NCI-H1417 treated with DMSO at 0.1 percent for 48 hours (cell line): ENCODE measurements at places on chromosomes 13 and 19.
A peak's percentile ranks its signal among the peaks of the same experiment; 100 is the strongest.

GRCh38 chr19:10430505-10431253 lies 10.3 kb downstream of the PDE4A start:
- DNase-seq: no peak

DNA sequence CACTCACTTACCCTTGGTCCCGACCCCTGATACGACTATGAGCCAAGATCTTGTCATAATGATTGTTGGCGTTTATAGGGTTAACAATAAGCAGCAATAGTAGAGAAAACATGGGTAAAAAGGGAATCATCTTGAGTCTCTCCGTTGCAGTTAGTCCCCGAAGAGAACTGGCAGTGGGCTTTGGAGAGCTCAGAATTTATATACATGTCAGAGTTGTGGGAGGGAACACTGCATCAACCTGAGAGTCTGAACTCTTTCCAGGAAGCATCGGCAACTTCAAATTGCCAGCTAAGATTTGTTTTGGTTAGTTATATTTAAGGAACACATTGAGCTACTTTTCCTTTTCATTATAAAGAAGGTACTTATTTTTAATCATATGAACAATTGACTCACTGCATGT lies at the start of gene POSTN:
Gene POSTN (minus strand): TSS at position 172 of the 400 bp plus-strand sequence. CDS start 42 bp downstream, at position 130.
- DNase-seq: no peak

- DNase-seq: no peak
These were observed 552 bp downstream of the KPNA3 start for GRCh38 chr13:49791711-49792549.

DNA sequence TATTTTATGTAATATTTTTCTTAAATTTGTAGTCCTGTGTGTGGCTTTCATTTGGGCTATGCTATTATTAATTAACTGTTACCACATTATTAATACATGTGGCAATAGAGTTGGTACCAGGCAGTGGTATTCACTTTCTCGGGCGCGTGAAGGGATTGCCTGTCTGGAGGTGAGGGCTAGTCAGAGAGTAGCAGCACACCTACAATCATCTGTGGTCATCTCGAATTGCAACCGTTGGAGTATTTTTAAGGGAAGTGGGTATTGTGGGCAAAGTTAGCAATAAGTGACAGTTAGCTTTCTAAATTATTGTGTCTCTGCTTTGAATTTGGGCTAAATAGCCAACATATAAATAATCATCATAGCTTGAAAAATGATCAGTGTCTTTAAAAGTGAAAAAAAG lies 20.0 kb upstream of the GPR18 start:
- DNase-seq: no peak

GRCh38 chr13:21402586-21403307 lies 56.4 kb downstream of the ZDHHC20 start:
- no peak for DNase-seq

- no peak for DNase-seq
These were observed 83.0 kb upstream of the TM9SF2 start for GRCh38 chr13:99418103-99418842.

- DNase-seq: peak; percentile 15
These were observed at the start of gene AP1M2 for GRCh38 chr19:10587022-10587838. Gene AP1M2 (minus strand): TSS chr19:10587312. CDS start chr19:10587231, 81 bp downstream.

GRCh38 chr13:112968910-112969691 lies at the start of gene MCF2L:
Gene MCF2L (plus strand): TSS chr13:112969214. CDS start chr13:112969380, 166 bp downstream.
- peak; percentile 36 for DNase-seq

GRCh38 chr13:44429311-44429710 lies 55.7 kb downstream of the SERP2 start:
- DNase-seq: no peak

- no peak for DNase-seq
These were observed 10.0 kb downstream of the DPF1 start for GRCh38 chr19:38213911-38214625.

- no peak for DNase-seq
These were observed 216.1 kb downstream of the SLITRK1 start for GRCh38 chr13:83666141-83666540.

- DNase-seq: no peak
These were observed at the start of gene ELF1 for GRCh38 chr13:41019011-41019487. Gene ELF1 (minus strand): TSS chr13:41019316. CDS start chr13:40982054, 37,262 bp downstream.

DNA sequence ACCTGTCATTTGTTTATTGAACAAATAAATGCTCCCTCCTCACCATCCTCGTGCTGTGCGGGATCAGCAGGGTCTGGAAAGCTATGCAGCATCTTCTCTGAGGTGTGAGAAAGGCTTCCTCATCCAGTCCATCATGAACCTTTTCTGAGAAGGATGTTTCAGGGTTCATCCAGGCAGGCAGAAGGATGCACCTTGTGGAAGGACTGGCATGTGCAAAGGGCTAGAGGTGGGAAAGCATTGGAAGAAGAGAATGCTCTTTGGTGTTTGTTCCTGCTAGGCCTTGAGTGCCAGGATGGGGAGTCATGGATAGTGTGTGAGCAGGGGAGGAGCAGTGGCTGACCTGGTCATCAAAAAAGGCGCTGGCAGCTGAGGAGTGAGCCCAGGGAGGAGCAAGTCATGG lies 6.6 kb downstream of the PALM start:
- DNase-seq: no peak

- no peak for DNase-seq
These were observed 5.2 kb downstream of the AKT2 start for GRCh38 chr19:40279761-40280607.

DNA sequence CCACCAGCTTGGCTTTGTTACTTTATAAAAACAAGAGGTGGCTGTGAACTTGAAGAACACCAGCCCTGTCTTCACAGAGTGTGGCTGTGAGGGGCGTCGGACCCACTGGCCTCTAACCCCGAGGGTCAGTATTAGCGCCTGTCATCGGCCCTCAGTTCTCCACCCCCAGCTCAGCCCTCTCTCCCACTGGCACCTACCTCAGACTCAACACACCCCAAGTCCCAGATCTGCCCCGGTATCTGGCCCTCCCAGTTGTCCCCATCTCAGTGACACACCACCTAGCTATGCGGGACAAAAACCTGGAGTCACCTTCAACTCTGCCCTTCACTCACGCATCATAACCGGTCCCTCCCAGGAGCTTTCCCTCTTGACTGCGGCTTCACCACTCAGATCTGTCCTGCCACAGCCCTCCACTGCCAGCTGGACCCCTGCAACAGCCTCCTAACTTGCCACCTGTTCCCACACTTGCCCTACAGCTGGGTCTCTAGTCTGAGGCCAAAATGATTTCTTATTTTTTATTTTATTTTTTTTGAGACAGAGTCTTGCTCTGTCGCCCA lies 45.4 kb downstream of the PEPD start:
- no peak for DNase-seq

DNA sequence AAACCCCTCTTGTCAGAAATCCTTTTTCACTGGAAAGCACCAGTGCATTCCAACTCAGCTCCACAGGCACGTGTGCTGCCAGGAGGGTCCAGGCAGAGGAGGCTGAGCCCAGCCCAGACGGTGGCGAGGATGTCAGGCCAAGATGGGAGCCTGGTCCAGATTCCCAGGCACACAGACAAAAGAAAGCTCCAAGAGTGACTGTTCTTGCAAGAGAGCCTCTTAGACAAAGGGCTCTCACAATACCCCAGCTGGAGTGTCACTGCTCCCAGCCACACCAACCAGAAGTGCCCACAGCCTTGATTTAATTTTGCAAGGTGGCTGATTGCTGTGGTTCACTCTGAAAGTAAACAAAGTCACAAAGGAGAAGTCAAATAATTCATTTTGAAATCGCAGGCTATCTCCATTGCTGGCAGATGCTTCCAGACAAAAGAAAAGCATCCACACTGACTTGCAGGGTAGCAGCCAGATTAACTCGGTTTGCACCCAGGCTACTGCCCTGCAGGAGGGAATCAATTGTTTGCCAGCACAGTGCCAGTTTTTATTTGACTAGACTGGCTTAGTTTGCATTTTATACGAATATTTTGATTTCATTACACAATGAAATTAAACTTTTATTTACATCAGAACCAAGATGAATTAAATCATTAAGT lies 95.1 kb downstream of the RAB20 start:
- peak; percentile 74 for DNase-seq

DNA sequence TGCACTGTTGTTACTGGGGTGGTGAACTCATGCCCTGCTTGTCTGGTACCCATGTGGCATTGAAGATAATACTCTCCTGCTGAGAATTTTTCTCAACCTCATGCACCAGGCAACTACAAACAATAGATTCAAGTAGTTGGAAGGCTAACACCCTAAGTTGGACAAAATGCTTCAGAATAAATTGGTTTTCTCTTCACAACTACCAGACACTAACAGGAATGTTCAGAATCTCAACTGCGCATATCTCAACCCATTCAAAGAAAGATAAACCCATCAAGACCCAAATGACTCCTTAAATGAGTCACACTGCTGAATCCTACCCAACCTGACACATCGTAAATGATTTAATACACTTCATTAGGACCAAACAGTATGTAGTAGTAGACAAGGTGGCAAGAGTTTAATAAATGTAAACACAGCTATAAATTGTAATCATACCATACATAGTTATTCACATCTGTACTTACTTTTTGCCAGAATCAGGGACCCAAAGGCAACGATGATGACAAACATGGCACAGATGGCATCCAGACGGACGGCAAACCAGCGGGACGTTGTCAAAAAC lies 227.4 kb downstream of the ABCC4 start:
- DNase-seq: no peak

- DNase-seq: no peak
These were observed 43.5 kb upstream of the TSC22D1 start for GRCh38 chr13:44619651-44620050.

- no peak for DNase-seq
These were observed 58.1 kb upstream of the MYCBP2 start for GRCh38 chr13:77384999-77385398.

DNA sequence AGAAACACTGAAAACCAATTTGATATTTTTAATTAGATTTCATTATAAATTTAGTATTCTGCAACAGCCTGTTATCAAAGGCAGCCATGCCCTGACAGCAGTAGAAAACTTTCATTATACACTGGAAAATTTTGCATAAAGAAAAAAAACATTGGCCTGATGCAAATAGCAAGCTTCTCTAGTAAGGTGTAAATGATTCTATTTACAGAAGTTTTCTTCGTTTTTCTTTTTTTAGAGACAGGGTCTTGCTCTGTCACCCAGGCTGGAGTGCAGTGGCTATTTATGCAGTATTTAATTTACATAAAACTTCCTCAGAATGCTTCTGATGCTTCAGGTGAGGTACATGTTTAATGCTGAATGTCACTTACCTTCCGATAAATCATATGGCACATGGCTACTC lies 67.0 kb downstream of the ABCC4 start:
- DNase-seq: no peak

DNA sequence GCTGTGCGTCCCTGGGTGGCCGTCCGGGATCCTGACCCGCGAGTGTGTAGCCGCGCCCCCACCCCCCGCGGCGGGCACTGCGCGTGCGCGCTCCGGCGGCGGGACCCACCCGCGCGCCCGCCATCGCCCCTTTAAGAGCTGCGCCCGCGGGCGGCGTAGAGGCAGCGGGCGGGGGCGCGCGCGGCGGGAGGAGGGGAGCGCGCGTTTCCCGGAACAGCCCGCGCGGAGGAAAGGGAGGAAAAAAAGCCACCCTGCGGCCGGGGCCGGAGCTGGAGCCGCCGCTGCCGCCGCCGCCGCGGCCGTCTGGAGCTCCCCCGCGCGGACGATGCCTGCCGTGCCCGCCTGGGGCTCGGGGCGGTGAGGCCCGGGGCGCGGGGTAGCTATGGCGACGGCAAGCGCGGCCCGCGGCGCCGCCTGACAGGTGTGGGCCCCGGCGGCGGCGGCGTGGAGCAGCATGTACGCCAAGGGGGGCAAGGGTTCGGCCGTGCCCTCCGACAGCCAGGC lies at the start of gene SSBP4:
Gene SSBP4 (plus strand): TSS at position 204 of the 504 bp plus-strand sequence. CDS start 251 bp downstream, at position 455.
- no peak for DNase-seq

- DNase-seq: no peak
These were observed 203.6 kb downstream of the DACH1 start for GRCh38 chr13:71663431-71663830.

- DNase-seq: no peak
These were observed 56.1 kb downstream of the PDS5B start for GRCh38 chr13:32642316-32642715.

GRCh38 chr13:95954266-95954665 lies 98.9 kb downstream of the UGGT2 start:
- no peak for DNase-seq

- no peak for DNase-seq
These were observed 5.7 kb downstream of the JAK3 start for GRCh38 chr19:17841810-17842662.

- DNase-seq: no peak
These were observed 5.2 kb downstream of the EFNB2 start for GRCh38 chr13:106530171-106530851.

GRCh38 chr19:50422397-50423278 lies 3.9 kb downstream of the SPIB start:
- DNase-seq: no peak

GRCh38 chr13:98766697-98767096 lies 14.2 kb upstream of the SLC15A1 start:
- no peak for DNase-seq

DNA sequence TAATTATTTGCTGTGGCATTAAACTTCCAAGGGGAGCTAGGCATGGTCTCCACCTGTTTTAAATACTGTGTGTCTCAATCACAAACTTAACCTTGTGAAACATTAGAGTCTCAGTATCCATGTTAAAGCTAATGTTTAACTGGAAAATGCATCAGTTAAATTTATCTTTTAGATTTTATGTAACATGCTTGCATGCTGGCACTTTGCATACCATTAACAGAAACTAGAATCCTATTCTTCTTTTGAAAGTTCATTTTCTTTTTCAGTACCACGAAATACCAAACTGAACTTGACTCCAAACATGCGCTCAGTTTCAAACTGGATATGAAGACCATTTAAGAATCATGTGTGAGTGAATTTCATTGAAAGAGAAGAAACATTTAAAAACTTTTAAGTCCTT lies 328.9 kb upstream of the SLC10A2 start:
- DNase-seq: no peak

- DNase-seq: no peak
These were observed 140.6 kb upstream of the FRY start for GRCh38 chr13:31890946-31891345.

DNA sequence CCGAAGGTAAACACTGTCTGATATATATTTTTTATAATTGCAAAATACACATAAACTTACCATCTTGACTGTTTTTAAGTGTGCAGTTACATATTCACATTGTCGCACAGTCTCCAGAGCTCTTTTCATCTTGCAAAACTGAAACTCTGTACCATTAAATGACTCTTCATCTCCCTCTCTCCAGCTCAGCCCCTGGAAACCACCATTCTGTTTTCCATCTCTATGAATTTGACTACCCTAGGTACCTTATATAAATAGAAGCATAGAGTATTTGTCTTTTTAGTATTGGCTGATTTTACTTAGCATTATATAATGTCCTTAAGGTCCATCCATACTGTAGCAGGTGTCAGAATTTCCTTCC lies 45.8 kb downstream of the LRCH1 start:
- DNase-seq: no peak

GRCh38 chr19:33508941-33509614 lies 12.5 kb downstream of the PEPD start:
- no peak for DNase-seq

- no peak for DNase-seq
These were observed 958 bp upstream of the OBI1 start for GRCh38 chr13:78659732-78660494.

GRCh38 chr19:8088752-8089663 lies 36.4 kb downstream of the CCL25 start:
- no peak for DNase-seq

- DNase-seq: no peak
These were observed 647.6 kb upstream of the SPRY2 start for GRCh38 chr13:80988391-80989151.
